ENCODE measurements at places on chromosomes 4 and X.
A peak's percentile ranks its signal among the peaks of the same experiment; 100 is the strongest.

DNA sequence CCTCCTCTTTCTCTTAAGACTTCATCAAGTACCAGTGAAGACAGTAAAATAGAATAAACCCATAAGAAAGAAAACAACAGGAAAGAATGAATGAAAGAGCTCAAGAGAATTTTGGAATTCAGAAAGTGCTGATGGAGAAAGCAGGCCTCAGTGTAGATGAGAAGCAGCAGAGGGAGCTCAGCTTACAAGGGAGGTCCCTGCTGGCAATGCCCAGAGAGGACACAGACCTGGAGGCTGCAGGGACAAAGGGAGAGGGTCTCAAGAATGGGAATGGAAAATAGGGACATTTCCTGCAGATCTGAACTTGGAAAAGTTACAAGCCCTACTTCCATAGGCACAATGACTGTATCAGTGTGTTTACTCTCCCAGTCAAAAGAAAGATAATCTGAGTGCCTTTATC is 64.5 kb upstream of the MAGEA10 start:
- no peak for DNase-seq

GRCh38 chrX:103789004-103789403 is 12.4 kb downstream of the PLP1 start:
- no peak for DNase-seq

- DNase-seq = peak; percentile 43
These were observed 16.3 kb downstream of the PROM1 start for GRCh38 chr4:16067515-16067914.

DNA sequence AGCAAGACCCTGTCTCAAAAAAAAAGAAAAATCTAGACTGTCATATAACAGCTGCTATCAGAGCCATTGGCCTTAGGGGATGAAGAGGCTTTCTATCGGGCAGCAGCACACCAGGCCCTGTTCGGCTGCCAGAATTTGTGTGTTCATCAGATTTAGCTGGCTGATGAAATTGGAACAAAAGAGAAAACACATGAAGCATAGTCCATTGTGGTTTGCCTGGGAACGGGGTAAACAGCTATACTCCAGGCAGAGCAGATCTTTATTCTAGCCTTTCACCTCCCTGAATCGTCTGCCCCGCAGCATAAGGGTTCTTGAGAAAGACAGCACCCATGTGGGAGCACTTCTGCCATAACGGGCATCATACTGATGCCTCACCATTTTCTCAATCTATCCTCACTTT is 11.6 kb downstream of the TKTL1 start:
- no peak for DNase-seq

GRCh38 chr4:158630893-158631292 is 40.8 kb downstream of the C4orf46 start:
- DNase-seq = no peak

- DNase-seq = no peak
These were observed 263.0 kb upstream of the TAPT1 start for GRCh38 chr4:16489226-16489625.

GRCh38 chr4:89528526-89529133 is 221.0 kb upstream of the GPRIN3 start:
- DNase-seq = no peak

GRCh38 chr4:88320224-88320779 is 35.9 kb upstream of the PPM1K start:
- DNase-seq = no peak

DNA sequence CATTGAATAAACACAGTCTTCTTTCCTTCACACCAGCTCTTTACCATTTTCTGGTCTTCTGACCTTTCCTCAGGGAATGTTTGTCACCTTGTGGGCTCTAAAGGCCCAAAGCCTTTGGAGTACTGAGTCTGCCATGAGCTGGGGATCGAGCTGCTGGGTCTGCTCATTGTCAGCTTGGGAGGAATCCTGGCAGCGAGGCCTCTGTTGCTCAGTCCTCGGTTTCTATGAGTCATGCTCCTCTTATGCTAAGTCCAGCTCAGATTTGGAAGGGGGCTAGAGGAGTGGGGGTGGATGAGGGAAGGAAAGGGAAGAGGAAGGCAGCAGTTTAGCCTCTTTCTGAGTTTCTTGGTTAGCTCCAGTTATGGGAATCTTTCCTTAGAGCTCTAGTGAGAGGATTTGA is 31.1 kb downstream of the NHSL2 start:
- peak; percentile 8 for DNase-seq

GRCh38 chr4:8540072-8540471 is 40.1 kb upstream of the GPR78 start:
- DNase-seq = no peak

GRCh38 chr4:3827616-3828492 is 61.7 kb downstream of the ADRA2C start:
- DNase-seq = peak; percentile 85

- no peak for DNase-seq
These were observed 109.9 kb downstream of the ZNF330 start for GRCh38 chr4:141330616-141331015.

DNA sequence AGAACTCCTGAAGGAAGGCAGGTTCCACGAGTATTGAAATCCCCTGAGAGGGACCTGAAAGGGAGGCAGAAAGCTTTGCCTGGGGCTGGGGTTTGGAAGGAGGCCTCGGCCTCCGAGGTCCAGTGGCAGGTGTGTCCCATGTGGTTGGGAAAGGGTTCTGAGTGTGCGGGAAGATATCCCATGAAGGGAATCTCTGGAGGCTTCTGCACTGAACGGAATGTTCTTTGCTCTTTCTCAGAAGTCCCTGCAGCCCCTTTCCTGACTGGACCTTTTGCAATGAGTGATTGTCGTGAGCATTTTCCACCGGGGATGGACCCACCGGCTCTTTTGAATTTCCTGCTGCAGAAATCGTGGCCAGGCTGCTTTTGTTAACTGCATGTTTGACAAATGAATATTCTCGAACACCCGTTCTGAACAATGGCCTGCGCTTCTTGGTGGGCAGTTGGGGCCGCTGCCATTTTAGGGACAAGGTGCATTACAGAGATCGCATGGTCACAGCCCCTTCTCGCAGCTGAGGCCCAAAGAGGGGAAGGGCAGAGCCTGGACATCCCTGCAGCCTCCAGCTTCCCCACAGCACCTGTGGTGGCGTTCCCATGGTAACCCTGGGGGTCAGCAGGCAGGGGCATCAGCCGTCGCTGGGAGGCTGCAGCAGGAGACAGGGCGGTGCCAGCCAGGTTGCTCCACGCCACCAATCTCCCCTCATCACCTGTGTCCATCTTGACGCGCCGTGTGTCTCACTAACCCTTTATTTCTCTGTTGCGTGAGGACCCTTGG is 18.3 kb upstream of the HTRA3 start:
- no peak for DNase-seq

DNA sequence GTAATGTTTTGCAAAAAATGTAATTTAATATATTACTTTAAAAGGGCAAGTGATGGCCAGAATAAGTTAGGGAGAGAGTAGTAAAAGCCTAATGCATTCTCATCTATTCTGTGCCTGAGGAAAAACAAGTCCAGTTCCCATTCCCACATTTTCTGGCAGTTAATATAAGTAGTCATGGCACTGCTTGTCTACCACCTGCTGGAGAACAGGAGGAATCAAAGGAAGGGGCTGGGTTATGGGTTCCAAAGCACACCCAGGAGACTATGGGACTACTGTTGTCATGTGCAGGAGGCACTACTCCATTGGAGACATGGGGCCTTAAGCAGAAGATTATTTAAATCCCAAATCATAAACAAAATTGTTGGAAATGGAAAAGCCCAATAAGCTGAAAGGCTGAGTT is 2618.6 kb downstream of the ARAP2 start:
- DNase-seq = no peak

DNA sequence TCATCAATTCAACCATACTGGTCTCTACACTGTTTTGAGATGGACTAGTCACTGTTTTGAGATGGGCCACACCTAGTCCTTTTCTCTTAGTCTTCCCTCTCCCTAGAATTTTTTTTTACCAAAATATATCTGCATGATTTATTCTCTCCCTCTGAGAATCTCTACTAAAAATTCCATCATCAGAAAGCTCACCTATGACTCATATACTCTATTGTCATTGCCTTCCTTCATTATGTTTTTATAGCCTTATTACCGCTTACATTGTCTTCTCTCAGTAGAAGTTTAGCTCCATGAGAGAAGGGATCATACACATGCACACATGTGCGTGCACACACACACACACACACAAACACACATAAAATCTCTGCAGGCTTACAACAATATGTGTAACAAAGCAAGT is 303.6 kb downstream of the PCDH10 start:
- no peak for DNase-seq

DNA sequence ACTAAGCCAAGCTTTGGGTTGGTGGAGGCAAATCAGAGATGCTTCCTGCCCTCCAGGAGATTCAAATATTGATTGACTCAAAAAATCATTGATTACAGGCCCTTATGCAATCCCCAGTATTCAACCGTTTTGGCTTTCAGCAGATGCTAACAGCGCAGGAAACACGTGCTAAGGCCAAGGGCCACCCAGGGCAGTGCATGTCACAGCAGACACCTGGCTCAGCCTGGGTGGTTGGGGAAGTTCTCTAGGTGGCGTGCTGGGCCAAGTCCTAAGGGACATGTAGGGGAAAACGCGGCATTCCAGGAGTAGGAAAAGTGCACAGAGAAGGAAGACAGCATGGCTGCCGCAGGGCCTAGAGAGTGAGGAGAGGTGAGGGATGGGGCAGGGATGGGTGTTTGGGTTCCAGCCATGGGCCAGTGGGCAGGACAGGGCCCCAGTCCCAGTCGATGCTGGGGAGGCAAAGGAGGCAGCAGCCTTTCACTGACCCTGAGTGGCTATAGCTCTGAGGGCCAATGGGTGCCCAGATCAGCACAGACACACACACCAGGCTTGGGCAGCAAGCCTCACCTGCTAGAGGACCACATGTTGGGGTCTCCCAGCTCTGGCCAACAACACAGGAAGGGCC is 239.1 kb downstream of the EVC2 start:
- no peak for DNase-seq

GRCh38 chrX:118901991-118902390 is 72.4 kb upstream of the LONRF3 start:
- DNase-seq = no peak

- peak; percentile 55 for DNase-seq
These were observed 723 bp downstream of the WDFY3 start for GRCh38 chr4:84965553-84966381.

DNA sequence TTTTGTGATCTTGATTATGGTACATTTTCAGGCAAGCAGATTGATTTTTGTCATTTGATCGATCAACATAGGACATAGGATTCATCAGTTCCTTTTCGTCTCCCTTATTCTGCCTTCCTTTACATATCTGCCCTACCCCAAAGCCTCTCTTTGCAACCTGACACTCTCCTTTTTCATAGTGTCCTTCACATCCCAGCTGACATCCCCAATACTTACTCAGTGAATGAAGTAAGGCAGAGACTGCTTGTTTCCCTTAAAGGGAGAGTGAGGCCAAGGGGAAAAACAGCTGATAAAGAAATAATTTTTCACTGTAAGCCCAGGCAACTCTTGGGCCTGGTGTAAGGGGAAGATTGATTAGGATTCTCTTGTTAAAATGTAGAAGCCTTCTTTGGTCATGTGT is 69.8 kb downstream of the GBA3 start:
- DNase-seq = no peak

DNA sequence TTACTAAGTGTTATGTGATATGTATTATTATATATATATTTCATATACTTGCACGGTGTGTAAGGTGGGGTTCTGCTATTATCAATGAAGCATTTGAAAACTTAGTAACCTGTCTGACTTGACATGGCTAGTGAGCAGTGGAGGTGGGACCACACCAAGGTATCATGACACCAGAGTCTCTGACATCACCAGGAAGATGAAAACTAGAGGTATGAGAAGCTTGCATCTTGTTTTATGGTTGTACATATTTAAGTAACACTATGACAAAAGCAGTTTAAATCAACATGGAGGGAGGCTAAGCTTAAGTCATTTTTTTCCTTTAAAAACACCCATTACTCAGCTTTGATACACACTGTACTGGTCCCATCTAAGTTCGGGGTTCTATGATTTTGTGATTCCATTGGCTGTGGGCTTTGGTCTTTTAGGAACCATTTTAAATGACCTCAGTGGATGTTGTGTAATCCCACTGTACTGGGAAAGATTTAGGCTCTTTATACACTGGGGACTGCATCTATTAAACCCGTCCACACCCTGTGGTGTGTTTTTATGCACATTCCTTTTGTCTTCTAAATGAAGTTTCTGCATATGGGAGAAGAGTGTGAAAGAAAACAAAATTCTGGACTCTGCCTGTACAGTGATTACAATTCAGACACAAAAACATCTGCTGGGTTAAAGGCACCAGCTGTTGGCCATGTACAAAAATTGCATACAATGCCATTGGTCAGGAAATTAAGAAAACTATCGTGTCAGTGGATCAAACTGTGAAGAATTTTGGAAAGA is 570.6 kb downstream of the SPRY1 start:
- DNase-seq = no peak

DNA sequence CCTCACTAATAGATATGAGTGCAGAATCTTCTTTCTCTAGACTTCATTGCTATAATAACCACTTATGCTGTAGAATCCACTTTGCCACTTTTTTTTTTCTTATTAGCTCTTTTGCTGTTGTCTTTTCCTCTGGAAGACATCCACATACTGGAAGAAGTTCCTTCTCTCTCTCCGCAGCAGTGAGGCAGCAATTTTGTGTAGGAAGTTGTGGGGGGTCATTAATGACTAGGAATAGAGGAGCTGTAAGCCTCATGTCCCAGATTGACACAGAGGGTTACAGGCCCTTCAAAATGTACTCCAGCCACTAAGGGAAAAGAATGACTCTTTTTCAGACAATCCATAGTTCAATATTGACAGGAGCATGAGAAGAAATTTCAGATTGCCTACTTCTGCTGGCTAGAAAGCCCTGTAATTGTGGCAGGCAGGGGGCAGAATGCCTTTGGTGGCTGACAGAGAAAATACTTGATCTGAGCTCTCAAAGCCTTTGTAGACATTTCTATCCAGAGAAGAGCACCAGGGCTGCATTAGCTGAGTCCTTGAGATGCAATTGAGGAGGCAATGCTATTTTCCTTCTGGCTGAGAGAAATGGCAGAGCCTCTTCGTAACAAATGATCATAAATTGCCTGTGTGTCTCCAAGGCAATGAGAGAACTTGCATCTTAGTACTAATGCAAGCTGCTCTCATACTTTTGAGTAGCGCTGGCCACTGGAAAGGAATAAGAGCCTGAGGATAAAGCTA is 856.2 kb downstream of the STIM2 start:
- no peak for DNase-seq

- DNase-seq = no peak
These were observed 232.1 kb downstream of the CHM start for GRCh38 chrX:85815203-85815751.

DNA sequence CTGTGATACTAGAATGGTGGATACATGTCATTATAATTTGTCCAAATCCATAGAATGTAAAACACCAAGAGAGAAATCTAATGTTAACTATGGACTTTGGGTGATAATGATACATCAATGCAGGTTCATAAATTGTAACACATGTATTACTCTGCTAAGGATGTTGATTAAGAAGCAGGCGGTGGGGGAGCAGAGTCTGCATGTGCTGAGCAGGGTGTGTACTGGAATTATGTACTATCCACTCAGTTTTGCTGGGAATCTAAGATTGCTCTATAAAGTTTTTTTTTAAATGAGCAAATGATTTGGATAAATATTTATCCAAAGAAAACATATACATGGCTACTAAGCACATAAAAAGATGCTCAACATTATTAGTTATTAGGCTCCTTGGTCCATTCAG is 15.0 kb upstream of the MANBA start:
- DNase-seq = no peak

- DNase-seq = no peak
These were observed 95.1 kb downstream of the AFAP1 start for GRCh38 chr4:7844594-7844991.
